Neural crest cell (in vitro differentiated cells): ENCODE measurements at places on chromosomes 6 and 20.

GRCh38 chr6:2744209-2744771 is 6.4 kb downstream of the MYLK4 start:
- DNase-seq = no peak

DNA sequence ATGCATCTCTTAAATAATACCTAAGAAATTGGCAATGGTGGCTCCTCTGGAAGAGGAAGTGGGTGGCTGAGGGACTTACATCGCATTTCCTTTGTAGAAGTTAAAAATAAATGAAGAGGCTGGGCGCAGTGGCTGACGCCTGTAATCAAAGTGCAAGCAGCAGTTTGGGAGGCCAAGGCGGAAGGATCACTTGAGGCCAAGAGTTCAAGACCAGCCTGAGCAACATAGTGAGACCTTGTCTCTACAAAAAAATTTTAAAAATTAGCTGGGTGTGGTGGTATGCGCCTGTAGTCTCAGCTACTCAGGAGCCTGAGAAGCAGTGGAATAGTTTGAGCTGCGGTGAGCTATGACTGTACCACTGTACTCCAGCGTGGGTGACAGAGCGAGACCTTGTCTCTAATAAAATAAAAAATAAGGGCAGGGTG is 12.2 kb upstream of the NCOA3 start:
- DNase-seq = no peak

DNA sequence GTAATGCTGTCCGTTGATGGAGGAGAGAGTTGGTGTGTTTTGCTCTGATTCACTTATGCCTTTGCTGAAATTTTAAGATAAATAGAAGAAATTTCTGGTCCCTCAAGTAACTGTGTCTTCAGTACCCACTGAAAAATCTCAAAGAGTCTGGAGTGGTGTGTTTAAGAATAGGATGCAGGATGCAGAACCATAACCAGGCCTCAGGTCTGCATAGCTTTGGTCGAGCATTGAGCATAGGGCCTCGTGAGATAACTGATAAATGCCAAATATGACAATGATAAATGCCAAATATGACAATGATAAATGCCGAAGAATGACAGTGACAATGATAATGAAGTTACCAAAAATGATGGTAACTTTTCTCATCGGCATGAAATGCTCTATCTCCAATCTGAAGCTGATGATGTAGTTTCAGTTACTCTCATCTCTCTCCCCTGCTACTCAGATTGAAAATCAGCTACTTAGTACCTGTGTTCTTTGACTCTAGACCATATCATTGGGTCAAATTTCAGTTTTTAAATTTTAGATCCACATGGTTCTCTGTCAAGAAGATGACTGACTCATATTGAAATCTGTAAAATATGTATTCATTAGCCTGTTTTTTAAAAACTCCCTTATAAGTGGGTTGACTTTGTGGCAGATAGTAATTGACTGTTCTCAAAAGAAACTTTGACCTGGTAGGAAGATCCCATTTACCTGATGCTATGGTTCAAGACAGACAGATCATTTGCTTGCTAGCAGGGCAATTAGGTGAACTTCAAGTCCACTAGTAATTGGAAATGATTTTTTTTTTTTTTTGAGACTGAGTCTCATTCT is 96.6 kb downstream of the SLC16A10 start:
- no peak for DNase-seq

DNA sequence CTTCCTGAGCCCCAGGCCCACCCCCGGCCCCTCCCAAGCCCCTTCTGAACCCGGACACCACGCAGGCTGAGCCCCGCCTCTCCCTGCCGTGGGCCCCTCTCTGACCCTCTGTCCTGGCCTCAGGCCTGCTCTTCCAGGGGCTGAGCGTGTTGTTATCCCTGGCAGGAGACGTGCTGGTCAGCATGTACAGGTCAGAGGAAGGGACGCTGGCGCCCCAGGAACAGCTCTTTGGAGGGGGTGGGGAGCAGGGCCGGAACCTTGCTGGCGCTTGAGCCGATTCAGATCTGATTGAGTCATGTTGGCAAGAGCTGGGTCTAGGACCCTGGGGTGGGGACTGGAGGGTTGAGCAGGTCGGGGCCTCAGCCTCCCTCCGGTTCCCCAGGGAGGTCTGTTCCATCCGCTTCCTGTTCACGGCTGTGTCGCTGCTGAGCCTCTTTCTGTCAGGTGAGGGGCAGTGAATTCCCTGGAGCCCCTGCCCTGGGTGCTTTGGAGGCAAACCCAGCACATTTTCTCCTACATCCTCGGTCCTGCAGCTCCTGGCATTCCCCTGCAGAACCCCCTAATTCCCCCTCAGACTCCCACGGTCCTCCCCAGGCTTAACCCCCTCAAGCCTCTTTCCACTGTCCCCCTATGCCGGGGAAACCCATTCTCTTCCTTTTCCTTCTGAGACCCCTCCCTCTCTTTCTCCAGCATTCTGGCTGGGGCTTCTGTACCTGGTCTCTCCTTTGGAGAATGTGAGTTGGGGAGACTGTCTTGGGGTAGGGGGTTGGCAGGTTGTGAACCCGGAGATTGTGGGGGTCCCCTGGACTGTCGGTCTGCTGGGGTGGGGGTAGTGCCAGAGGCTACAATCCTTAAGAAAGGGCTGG is 2.0 kb downstream of the SPAG4 start:
- peak; percentile 33 for DNase-seq

GRCh38 chr20:58740356-58741308 is 48.0 kb downstream of the NPEPL1 start:
- no peak for DNase-seq

- DNase-seq = no peak
Observed at GRCh38 chr6:21468461-21468860, 125.1 kb upstream of the SOX4 start.

DNA sequence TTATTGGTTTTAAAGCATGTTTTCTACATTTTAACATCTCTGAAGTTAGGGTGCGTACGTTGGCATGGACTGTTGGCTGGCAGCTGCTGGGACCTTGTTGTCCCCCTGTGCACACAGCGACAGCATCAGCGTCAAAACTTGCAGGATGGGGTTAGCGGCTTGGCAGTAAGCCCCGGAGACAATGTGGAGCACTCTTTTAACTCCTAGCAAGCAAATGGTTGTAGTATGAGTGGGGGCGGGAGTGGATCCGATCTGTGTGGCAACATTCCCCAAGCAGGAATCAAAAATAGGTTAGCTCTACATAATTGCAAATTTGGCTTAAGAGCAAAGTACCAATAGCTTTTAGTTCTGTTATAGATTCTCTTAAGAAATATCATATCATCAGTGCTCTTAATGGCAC is 70.1 kb downstream of the NRN1 start:
- DNase-seq = no peak

DNA sequence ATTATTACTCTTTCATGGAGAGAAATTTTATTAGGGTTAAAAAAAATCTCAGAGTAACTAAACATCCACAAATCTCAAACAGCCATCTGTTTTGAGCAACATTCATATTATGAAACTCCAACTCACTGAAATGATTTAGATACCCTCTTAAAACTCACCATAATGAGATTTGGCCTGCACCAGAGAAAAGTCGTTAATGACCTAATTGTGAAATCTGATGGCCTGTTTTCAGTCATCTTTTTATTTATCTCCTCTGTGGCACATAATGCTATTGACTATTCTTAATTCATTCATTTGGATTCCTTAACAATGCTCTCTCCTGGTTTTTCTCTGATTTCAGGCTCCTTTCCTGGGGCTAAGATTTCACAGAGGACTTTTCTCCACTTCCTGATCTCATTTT is 192.7 kb downstream of the RNF144B start:
- DNase-seq = no peak

- no peak for DNase-seq
Observed at GRCh38 chr6:21164768-21165326, 428.7 kb upstream of the SOX4 start.

DNA sequence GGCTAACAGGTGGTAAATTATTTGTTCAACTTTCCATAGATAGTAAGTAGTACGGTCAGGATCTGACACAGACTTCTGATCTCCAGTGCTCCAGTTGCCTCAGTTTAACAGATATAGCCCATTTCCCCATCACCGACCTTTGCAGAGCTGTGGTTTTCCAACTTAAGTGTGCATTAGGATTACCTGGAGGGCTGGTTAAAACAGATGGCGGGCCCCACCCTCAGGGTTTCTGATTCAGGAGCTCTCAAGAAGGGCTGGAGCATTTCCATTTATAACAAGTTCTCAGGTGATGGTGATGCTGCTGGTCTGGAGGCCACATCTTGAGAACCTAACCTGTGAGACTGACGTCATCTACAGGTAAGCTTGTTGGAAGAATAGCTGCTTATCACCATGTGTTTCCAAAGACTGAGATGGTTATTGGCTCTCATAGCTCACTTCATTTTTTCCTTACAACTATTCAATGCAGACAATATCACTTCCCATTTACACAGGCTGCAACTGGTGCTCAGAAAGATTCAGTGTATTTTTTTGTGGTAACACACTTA is 360.1 kb upstream of the CHD6 start:
- DNase-seq = no peak

- no peak for DNase-seq
Observed at GRCh38 chr6:17511580-17511979, 88.5 kb upstream of the FAM8A1 start.

DNA sequence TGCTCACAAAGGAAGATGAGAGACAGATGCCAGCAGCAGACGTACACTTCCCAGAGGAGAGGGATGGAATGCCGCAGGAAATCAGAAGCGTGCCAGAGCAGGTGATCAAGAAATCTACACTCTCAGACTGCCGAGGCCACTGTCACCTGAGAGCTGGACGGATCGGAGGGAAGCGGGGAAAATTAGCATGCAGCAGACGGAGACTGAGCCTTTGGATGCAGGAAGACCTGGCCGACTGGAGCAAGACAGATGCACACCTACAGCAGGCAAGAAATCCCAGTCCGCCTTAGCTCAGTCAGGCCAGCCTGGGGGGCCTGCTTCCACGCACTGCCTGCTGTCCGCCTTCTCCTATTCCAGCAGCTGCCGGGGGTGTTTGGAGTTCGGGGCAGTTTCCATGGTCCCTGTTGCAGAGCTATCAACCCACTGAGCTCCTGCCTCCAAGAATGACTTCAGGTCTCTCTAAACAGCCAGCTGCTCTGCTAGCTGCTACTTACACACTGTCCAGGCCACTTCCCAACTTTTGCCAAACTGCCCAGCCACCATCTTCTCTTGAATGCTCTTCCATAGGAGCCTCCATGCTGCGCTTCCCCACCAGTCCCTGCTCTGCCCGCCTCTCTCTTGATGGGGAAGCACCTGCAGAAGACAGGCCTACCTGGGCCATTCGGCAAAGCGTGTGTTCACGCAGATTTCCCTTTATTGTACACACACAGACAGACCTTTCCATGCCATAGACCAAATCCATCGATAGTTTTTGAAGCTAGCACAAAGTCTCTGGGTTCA is 368.5 kb downstream of the ZFAND3 start:
- no peak for DNase-seq

GRCh38 chr6:53342217-53342616 is 6.5 kb downstream of the ELOVL5 start:
- no peak for DNase-seq

- DNase-seq = no peak
Observed at GRCh38 chr6:56169366-56169765, 78.0 kb downstream of the COL21A1 start.

DNA sequence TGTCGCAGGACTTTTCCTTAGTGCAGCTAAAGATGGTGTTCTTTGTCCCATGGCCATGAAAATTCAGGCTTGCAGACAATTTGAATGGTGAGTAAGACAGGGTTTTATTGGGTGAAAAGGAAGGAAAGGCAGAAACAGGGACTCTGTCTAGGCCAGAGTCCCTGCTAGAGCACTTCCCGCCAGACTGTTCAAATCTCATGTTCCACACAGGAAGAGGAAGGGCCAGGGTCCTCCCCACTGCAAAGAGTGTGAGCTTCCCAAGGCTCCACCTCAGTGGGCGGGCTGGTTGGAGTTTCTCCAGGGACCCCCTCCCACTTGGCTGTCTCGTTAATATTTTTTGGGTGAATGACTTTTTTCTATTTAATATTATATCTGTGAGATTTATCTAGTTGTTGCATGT is 29.0 kb downstream of the COL19A1 start:
- no peak for DNase-seq

GRCh38 chr20:18705910-18706309 is 107.7 kb upstream of the SCP2D1 start:
- DNase-seq = no peak

DNA sequence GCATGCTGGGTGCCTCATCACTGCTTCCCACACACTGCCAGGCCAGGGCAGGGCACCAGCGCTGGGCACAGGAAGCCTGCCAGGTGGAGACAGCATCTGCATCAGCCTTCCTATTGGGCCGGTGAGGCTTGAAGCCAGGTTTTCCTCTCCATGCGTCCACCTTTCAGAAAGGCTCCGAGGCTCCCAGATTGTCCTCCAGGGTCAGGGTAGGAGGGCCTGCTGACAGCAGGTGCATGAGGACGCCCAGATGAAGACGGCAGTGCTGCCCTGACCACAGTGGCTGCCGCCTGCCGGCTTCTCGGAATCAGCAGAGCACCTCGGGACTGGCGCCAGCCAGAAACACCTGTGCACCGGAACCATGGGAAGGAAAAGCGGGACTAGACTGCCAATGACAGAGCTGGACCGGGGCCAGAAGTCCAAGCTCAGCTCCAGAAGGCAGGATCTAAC is 170.5 kb upstream of the CST7 start:
- no peak for DNase-seq

DNA sequence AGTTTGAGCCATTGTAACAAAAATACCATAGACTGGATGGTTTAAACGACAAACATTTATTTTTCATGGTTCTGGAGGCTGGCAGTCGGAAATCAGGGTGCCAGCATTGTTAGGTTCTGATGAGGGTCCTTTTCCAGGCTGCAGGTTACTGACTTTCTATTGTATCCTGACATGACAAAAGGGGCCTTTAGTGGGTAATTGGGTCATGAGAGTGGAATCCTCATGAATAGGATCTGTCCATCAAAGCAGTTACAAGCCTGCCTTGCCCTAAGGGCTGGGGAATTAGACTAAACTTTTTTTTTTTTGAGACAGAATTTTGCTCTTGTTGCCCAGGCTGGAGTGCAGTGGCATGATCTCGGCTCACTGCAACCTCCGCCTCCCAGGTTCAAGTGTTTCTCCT is 347.9 kb upstream of the TSHZ2 start:
- no peak for DNase-seq

- DNase-seq = peak; percentile 47
Observed at GRCh38 chr6:10886691-10887502, at the start of gene SYCP2L. Gene SYCP2L (plus strand): TSS chr6:10887052. CDS start chr6:10887127, 75 bp downstream.

DNA sequence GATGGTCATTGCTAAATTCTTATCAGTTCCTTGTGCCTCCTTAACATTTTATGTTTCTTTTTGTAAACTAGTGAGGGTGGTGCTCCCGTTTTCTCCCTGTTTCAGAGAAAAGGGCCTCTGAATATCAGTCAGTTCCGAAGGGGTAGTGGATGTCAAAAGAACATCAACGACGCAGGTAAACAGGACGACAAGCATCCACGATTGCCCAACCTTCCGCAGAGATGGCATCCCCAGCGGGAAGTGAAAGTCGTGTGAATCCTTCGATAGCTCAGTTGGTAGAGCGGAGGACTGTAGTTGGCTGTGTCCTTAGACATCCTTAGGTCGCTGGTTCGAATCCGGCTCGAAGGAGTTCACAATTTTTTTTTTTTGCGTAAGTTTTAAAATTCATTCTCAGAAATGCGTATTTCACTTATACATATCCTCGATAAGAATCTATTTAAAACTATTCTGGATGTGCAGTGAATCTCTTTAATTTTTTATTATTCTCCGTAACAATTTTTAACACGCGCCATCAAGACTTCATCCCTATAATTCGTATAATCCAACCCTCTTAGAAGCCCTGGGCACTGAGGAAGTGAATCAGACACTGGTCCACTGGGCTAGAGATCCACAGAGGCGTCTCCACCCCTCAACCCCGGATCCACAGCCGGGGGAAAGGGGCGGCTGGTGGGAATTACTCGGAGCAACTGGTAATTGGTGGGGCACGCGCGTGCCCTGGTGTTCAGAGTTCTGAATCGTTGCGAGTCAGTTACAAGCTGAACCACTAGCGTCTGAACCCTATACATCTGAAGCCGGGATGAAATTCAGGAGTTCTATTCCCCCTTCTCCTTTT is 27.9 kb upstream of the ABT1 start:
- peak; percentile 98 for DNase-seq
